ENCODE measurements at places on chromosomes 16 and 17.

DNA sequence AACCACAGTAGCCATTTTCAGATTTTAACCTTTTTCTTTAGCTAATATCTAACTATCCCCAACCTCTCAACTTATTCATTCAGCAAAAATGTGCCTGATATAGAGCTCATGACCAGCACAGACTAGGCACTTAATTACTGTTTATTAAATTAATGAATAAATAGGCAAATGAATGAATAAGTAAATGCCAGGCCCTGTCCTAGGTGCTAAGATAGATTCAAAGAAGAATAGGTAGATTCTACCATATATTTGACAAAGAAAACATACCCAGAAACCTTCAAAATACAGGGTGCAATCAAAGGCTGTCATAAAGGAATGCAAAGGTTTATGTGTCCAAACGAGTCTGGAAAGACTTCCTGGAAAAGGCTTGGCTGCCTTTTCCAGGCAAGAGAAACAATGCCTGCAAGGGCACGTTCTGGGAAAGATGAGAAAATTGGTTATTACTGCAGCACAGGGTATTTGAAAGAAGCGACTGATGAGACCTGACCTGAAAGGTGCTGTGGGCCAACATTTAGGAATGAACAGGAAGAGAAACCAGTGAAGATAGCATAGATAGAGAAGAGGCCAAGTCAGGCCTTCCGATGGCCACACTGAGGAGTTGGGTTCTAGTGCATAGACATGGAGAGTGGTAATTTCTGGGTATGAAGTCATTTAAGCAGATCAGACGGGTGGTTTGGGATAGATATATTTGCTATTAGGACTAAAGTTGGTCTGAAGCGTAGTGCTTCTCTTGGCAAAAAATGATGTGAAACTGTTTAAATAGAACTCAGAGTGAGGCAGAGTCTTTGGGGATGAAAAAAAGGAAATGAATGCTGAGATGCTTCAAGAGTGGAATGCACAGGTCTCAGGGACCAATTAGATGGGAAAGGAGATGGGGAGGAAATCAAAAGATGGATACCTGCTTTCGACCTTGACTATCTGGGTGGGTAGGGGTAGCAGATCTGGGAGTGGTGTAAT, 11.4 kb upstream of the CCL2 start:
- DNase-seq, result no peak

- no peak for DNase-seq
These were observed 5.8 kb downstream of the CBLN1 start for GRCh38 chr16:49275870-49276269.

- DNase-seq, result no peak
These were observed at the start of gene CDRT4 for GRCh38 chr17:15467592-15467991. TSS of gene CDRT4 (minus strand) at chr17:15467621. CDS start at chr17:15440238, 27,383 bp downstream.

- DNase-seq, result no peak
These were observed 92.8 kb downstream of the KATNIP start for GRCh38 chr16:27642756-27643155.

- DNase-seq, result no peak
These were observed 716 bp downstream of the TK1 start for GRCh38 chr17:78185981-78186691.

DNA sequence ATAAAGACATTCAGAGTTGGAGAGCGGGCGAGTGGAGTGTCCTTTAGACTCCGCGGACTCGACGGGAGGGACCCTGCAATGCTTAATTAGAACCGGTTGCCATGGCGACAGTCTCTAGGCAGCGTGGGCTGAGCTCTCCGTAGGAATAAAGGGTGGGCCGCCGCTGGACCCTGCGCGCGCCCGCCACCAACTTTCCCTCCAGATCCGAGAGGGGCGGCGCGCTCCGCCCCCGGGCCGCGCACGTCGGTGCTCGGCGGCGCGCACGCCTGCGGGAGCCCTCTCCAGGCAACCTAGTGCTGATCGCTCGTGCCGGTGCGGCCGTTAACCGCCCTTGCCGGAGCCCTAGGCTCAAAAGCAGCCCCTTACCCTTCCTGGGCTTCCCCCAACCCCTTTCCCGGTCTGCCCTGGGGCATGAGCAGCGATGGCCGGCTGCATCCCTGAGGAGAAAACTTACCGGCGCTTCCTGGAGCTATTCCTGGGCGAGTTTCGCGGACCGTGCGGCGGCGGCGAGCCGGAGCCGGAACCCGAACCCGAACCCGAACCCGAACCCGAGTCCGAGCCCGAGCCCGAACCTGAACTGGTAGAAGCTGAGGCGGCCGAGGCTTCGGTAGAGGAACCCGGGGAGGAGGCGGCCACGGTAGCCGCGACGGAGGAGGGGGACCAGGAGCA, at the start of gene PPM1E:
TSS of gene PPM1E (plus strand) at position 278 of the 669 bp plus-strand sequence.
- DNase-seq, result no peak

GRCh38 chr16:85986931-85987749, 88.2 kb downstream of the IRF8 start:
- DNase-seq, result no peak

DNA sequence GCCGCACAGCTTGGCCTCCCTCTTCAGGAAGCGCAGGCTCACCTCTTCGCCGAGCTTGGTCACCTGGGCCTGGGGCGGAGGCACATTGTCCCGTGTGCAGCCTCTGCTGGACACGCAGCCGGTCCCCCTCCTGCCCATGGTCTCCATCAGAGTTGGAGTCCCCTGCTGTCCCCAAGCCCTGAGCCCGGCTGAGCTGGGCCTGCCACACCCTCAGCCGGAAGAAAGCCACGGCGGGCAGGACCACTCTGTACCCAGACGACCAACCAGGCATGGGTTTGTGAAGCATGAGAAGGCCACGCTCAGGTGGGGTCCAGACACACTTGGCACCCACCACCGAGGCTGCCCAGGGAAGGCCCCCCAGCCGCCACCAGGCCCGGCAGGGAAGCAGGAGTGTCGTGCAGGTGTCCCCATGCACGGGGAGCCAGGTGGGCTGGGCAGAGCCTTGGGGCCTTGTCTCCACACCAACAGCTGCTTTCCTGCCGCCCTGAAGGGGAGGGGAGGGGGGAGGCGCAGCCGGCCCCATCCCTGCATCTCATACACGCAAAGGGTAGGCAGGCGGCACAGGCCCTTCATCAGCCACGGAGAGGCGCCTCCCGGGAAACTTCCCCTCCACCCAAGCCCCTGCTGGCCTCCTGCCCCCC, 5.2 kb downstream of the CCDC154 start:
- no peak for DNase-seq

GRCh38 chr17:11589716-11590115, 8.6 kb upstream of the DNAH9 start:
- no peak for DNase-seq

DNA sequence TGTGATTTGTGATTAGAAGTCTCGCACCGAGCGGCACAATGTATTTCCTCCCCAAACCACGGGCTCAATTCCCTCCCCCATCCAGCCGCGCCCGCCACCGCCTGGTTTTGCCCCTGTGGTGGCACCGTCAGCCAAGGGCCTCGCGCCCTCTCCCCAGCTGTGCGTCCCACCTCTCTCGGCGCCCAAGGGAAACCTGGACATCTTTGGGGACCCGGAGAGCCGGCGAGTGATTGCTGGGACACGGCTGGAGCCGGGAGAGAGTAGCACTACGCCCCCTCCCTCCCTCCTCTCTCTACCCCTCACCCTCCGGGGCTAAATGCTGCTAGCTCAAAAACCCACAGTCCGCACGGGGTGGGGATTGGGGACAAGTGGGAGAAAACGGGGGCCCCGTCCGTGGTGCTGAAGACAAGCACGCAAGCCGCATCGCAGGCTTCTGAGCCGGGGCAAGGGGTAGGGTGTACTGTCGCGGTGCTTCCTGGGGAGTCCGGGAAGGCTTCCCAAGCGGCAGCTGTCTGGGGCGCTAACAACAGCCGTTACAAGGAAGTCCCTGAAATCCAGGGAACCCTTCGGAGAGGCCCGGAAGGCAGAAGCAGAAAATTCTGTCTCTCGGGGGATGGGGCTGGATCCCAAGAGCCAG, 1.4 kb downstream of the CBLN1 start:
- no peak for DNase-seq

GRCh38 chr17:68969101-68969500, 13.9 kb upstream of the ABCA8 start:
- DNase-seq, result no peak

DNA sequence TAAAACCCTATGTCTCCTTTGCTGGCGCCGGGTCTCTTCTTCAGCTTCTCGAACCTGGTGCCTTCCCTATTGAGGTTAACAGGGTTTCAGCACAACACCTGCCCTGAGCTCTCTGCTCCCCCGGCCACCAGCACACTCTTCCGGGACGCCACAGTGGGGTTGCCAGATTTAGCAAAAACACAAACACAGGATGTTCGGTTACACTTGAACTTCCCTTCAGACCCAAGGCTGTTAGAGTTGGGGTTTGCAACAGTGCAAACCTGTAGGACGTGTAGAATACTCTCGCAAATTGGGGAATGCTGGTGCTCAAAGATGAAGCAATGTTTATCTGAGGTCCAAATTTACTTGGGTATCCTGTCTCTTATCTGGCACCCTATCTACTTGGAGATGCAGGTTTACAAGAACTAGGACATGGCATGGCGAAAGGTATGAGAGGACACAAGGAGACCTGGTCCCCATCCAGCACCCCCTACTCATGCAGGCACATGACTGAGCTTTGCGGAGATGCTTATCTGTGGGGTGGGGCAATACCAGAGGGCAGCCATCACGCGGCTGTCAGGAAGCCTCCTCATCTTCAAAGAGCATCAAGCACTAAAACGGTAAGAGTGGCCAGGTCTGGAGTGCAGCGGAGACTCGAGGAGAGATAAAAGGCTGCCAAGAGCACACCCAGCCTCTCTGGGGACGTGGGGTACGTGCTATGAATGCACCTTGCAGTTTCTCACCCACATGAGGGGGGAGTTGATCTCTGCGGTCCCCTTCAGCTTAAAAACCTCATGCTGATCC, 52.8 kb downstream of the SDK2 start:
- DNase-seq, result no peak

DNA sequence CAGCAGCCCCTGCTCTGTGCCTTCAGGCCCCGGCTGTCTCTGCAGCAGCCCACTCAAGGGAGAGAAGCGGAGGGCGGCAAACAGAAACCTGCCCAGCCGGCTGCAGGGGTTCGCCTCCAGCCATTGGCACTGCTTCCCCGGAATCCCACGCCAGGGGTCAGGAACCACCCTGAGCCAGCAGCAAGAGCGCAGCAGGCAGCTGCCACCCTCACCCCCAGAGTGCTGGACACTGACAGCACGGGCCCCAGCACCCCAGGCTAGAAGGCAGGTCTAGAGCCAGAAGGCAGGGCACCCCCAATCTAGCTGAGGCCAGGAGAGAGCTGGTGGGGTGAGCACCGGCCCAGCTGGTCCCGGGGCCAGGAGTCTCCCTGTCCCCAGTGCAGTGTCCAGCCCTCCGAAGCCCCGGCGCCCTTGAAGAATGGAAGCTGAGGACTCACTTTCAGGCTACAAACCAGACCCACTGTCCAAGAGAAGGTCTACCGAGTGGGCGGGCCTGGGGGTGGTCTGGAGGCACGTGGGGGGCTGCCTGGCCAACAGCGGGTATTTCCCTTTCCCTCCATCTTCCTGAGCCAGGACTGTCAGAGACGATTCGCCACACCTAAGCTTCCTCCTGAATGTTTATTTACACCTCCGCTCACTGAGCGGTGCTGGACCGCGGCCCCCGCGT, 8.4 kb downstream of the UBALD2 start:
- DNase-seq, result no peak

- no peak for DNase-seq
These were observed 516.2 kb upstream of the CA10 start for GRCh38 chr17:52674686-52675085.

DNA sequence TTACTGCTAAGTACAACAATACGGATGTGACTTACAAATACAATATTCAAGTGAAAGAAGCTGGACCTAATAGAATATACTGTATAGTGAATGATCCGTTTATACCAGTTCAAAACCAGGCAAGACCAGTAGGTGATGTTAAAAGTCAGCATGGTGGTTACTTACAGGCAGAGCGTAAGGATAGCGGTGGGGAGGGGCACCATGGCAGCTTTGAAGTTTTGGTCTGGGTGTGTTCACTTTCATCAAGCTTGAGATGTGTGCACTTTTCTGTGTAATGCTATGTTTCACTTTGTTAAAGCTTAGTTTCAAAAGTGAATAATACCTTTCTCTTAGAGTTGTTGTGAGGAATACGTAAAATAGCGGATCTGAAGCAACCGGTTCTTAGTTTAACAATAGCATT, 16.5 kb upstream of the SLC35G3 start:
- DNase-seq, result no peak

DNA sequence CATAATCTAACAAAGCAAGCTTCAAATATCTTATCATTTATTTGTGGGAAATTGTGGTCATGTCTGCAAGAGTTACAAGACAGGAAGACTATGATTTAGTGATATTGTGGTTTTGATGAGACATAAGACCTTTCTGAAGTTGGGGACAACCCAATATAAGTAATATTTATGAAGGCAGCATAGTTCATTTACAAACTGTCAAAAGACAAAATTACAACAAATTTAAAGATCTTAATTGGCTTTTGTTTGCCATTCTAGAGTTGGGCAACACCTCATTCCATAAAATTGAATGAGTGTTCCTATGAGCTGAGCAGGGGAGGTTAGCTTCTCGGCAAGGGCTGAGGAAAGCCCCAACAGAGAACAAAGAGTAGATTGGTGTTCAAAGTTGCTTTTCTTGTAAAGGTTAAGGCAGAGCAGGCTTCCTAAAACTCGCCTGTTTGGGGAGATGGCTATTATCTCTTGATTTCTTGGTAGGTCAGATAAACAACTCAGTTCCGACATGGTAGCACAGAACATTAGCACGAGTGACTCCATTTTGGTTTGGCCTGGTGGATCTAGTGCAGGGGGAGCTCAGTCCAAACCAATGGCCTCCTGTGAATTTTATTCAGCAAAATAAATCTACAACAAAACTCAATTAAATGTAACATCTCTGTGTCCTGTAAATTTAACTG, 10.9 kb upstream of the MMD start:
- no peak for DNase-seq

GRCh38 chr17:28261219-28261618, 57.8 kb upstream of the TMEM97 start:
- DNase-seq, result no peak

GRCh38 chr17:33753452-33753851, 460.4 kb upstream of the ASIC2 start:
- no peak for DNase-seq

DNA sequence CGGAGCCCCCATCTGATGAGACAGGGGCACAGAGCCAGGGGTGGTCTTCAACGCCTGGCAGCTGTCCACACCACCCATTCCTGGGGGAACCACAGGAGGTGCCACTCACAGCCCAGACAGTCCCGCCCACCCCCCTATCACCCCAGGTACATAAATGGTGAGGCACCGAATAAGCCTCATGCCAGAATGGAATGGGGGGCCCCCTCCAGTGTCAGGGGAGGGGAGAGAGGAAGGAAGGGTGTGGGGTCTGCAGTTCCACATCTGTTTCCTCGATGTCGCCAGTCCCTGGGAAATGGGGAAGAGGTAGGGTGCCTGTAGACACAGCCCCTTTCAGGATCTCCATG, 1.7 kb downstream of the TMC6 start:
- DNase-seq, result no peak

- no peak for DNase-seq
These were observed 12.5 kb downstream of the SREBF1 start for GRCh38 chr17:17824119-17824782.
